ENCODE measurements at places on chromosomes 12 and 14.
A peak's percentile ranks its signal among the peaks of the same experiment; 100 is the strongest.

DNA sequence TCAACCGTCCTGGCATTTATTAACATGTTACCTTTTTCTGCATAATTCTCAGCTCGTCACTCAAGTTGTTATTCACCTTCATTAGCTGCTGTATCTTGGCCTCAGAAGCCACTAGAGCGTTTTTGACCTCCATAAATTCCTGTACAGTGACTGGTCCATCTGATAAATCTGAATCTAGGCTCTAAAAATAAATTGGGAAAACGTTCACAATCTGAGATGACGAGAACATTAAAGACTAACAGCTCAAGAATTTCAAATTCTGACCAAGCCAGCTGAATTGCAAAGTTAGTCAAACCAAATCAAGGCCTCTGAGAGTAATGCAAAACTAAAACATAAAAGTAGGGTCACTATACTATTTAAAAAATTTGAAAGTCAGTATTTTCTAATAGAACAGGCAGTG lies 45.0 kb downstream of the GIT2 start:
- DNase-seq = no peak

GRCh38 chr12:10088955-10089900 lies 9.6 kb downstream of the CLEC1A start:
- no peak for DNase-seq

DNA sequence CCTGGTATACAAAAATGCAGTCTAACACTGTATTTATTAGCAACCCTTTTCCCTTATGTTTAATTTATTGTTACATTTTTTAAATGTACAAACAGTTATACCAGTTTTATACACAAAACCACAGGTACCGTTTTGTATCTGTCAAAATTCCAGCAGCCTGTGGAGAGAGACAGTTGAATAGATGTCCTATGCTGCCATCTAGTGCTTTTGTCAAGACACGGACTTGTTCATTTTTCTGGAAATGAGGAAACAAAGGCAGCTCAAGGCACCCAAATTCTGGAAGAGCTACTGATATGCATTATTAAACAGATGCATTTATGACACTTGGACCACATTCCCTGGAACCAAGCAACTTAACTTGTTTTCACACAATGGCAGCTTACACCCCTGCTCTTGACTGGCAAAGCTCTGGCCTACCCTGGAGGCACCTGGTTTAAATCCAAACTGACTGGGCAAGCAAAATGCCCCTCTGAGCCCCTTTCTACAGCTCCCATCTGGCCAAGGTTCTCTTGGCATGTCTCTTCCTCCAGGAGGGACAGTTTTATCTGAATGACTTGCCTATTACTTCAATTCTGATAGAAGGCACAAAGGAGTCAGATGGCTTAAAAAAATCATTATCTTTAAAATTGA lies 286.9 kb upstream of the PRKD1 start:
- peak; percentile 22 for DNase-seq

GRCh38 chr14:96888593-96888992 lies 91.4 kb downstream of the VRK1 start:
- no peak for DNase-seq

DNA sequence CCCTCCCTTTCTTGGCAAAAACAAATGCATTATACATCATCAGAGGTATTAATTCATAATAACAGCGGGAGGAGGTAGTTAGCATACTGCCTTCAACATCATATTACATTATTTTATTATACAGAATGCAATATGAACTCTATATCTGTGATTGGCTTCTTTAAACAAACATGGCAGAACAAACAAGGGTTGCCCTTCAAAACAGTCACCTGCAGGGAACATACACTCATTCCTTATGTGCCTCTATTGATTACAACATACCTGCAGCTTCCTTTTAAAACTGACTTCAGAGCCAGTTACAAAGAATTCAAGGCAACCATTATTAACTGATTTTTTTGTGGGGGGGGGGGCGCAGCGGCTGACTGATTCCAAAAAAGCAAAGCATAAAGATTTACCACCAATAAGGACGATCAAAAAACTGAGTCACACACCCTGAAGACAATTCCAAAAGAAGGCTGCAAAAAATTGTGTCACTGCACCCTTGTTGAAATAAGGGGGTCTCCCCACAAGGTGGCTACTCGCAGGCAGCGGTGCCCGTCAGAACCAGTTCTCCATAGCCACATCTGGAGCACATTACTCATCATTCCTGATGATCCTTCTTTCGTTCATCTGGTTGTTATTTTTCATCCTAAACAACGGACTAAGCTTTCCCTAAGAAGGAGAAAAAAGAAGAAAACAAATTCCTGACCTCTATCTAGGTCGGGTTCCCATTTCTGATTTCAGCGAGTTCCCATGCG lies 51.8 kb downstream of the SMUG1 start:
- no peak for DNase-seq

DNA sequence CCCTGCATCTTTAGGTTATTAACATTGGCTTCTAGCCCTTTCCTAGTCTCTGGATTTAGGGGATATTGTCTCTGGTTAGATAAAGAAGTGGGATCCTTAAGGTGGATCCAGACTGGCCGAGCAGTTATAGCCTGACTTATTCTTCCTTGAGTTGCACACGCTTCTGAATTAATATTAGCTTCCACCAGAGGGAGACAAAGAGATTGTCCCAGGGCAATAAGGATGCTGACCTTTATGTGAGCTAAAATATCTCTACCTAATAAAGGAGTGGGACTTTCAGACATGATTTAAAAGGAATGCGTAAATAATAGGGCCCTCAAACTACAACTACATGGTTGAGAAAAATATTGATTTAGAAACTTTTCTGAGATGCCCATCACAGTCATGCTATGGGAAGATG lies 139.7 kb downstream of the SLCO1B3 start:
- no peak for DNase-seq

DNA sequence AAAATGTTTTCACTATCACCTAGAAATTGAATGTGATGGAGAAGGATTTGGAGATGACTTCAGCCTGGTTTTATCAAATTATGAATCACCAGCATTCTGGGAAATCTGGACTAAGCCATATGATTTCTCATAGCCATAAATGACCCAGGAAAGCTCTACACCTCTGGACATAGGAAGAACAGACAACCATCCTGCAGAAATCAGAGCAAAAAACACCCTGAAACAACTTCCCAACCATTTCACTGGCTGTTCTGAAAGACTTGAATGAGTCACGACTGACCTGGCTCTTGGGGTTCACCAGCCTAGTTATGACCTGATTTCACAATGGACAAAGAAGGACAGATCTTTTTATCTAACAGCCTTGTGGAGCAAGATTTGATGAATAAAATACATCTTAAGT lies 123.8 kb downstream of the KCNH5 start:
- no peak for DNase-seq

- DNase-seq = no peak
Observed at GRCh38 chr14:61051051-61051450, 70.0 kb downstream of the SLC38A6 start.

All from right kidney (tissue), 9 donors.